ENCODE measurements at places on chromosomes 16 and 17.

DNA sequence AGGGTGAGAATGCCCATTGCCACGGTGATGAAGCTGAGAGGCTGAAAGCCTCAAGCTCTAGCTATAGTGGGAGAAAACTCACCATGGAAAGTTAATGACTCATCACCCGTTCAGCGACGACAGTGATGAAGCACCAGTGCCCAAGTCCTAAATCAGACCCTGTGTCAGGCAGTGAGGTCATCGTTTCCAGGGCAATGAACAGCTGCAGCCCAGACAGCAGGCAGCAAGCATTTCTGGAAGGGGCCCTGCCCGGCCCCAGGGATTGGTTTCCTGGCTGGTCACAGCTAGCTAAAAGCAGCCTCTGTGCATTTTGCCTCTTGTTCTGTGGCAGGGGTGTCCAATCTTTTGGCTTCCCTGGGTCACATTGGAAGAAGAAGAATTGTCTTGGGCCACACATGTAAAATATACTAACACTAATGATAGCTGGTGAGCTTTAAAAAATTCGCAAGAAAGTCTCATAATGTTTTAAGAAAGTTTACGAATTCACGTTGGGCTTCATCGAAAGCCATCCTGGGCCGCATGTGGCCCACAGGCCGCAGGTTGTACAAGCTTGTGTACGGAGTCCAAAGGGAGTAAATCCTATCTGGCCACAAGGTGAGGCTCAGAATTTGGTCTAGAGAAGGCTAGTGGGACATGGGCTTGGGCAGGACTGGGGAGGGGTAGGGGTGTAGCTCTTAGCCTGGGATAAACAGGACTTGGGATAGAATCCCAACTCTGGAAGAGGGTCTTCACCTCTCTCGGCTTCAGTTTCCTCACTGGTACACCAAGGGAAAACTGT lies 40.6 kb downstream of the MIS12 start:
- DNase-seq, result peak; percentile 95

DNA sequence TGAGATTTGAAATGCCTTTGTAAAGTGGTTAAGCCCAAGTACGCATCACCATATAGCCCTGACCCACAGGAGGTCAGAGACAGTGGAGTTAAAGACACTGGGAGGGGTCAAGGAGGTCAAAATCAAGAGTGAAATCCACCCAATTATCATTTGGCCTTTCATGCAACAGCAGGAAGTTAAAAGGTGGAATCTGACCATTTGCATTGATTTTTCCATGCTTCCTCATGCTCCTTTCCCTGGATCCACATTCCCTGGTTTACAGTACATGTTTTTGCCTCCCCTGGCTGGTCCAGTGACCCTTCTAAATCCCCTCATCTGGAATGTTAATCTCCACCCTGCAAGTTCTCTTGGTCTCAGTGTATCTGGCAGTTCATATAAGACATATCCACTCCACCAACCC lies 36.6 kb upstream of the TOM1L1 start:
- DNase-seq, result no peak

DNA sequence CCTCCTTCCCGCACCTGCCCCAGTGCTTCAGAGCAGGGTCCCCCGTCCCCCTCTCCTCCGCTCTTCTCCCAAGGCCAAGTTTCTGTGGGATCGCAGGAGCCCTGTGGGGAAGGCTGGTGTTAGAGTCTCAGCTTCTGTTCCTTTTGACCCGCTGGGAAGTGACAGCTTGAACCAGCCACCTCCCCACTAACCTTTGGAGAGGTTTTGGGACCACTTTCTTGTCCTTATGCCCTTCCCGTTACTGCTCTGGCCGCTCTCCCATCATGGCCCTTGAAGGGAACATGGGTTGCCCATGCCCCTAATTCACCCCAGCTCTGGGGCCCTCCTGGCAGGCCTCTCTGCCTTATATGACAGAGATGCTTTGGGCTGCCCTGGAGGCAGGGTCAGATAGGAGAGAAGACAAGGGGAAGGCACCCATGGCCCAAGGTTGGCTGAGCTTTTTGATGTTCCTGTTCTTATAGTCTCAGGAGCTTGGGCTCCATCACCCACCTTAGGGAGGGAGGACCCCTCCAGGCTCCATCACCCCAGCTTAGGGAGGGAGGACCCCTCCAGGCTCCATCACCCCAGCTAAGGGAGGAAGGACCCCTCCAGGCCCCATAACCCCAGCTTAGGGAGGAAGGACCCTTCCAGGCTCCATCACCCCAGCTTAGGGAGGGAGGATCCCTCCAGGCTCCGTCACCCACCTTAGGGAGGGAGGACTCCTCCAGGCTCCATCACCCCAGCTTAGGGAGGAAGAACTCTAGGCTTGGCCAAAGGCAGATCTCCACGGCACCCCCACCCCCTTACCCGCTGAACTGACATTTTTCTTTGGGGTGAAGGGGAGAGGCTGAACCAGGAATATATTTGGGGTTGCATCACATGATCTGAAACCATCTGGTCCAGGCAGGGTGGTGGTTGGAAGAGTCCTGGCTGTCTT lies 45.0 kb downstream of the NT5M start:
- DNase-seq, result no peak

DNA sequence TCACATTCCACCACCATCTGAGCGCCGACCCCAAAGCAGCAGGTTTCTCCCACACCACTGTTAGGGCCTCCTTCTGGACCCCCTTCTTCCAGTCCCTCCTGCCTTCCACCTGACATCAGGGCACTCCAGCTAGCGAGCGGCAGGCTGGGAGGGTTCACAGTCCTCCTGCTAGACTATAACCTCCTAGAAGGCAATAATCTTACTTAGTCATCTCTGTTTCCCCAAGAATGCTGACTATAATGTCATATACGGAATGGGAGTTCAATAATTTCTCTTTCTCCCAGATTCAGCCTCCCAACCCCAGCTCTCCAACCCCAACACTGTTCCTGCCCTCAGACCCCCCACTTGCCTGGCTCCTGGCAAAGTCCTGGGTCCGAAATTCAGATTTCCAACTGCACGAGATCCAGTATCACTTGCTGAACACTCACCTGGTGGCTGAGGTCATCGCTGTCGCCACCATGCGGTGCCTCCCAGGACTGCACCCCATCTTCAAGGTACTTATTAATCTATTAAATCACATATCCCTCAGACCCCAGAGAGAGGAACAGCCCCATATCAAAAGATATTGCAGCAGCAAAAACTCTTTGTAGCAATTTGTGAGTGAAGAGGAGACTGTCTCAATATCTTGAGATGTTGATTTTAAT lies 5.6 kb downstream of the ALOX12 start:
- peak; percentile 41 for DNase-seq

DNA sequence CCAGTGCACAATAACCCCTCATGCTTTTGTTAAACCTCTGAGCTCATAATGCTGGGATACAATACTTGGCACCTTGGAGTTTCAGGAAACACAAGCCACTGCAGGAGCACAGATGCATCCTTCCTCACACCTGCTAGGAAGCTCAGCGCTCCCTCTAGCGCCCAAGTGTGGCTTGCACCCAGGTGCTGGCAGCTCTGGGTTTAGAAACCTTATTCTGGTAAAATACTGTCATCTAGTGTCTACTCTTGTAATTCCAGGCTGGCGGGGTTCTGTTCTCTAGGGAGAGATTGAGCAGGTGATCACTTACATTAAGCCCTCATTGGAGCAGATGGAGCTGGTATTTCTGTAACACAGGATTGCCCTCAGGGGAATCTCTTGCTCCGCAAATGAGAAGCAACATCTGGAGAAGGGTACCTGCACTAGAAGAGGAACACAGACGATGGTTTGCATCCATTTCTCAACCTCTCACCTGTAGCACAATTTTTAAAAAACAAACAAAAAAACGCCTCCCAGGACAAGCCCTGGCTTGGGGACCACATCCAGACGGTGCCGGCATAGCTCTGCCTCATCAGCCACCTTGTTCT lies 1.5 kb downstream of the CCL1 start:
- DNase-seq, result peak; percentile 92

- DNase-seq, result no peak
Observed at GRCh38 chr16:19366391-19366790, 51.3 kb upstream of the TMC5 start.

- DNase-seq, result no peak
Observed at GRCh38 chr16:10765772-10766171, 22.1 kb downstream of the NUBP1 start.

GRCh38 chr17:1639549-1640180 lies 5.9 kb downstream of the SCARF1 start:
- no peak for DNase-seq

GRCh38 chr17:70370816-70371215 lies 201.5 kb downstream of the KCNJ2 start:
- no peak for DNase-seq

DNA sequence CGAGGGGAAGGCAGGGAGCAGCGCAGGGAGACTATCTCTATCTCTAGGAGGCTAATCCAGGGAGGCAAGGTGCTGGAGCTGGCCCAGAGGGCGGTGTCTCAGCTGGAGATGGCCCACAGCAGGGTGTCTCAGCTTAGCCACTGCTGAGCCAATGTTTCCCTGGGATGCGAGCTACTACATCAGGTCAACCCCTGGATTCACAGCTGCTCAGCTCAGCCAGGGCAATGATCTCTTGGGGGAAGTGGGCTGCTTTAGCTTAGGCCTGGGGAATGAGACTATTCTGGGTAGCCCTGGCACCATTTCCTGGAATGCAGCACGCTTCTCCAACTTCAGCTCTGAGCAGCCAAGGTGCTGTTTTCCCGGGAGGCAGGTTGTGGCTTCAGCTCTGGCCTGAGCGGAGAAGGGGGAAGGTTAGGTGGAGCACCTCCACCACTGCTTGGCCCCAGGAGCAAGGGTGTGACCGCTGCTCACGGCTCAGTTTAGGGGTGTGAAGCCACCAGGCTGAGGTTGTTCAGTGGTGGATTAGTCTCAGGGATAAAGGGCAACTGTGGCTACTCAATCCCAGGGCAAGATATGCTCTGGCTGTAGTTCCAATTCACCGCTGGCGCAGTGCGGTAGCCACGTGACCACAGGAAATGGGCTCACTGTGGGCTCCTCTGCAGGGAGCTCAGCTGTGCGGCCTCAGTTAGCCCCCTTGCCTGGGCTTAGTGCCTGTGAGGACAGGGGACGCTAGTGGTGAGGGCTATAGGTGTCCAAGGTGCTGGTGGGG lies 5.2 kb upstream of the PRSS21 start:
- no peak for DNase-seq

- DNase-seq, result no peak
Observed at GRCh38 chr17:46878055-46878454, 26.7 kb downstream of the WNT9B start.

- DNase-seq, result peak; percentile 64
Observed at GRCh38 chr17:47288531-47289116, 35.0 kb downstream of the ITGB3 start.

DNA sequence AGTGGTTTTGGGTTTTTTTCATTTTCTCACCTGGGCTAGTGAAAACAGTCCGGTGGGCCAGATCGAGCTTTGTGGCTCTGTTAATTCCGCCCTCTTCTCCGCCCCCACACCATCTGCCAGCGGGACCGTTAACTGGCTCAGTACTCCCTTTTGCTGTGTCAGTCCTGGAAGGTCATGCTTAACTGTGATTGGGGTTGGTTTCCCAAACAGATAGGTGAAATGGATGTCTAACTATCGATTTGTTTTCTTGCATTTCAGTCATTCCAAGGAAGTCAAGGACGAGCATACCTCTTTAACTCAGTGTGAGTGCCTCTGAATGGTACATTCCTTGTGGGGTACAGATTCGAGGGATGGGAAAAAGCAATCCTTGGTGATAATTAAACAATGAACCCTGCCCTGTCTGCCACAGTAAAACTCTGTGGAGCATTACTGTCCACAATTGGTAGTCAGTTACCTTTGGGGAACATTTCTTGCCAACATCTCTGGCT lies 56.7 kb downstream of the YPEL2 start:
- DNase-seq, result no peak

GRCh38 chr17:59093702-59094231 lies 12.9 kb downstream of the TRIM37 start:
- peak; percentile 98 for DNase-seq

DNA sequence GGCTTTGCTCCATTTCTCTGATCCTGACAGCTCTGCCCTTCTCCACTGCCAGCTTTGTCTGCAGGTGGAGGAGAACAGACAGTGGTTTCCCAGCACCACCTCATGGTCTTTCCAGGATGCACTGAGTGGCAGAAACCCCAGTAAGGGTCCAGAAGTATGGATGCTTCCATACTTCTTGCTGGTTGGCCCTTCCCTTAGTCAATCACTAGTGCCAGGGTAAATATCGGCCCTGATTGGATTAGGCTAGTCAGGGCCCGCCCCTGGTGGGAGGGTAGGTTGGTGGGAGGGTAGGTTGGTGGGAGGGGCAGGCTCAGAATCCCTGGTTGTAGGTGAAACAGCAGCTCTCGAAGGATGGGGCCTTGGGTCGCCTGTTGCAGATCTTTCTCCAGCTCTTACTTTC lies 10.2 kb downstream of the RNF213 start:
- peak; percentile 22 for DNase-seq

GRCh38 chr17:1156864-1157263 lies 22.9 kb downstream of the ABR start:
- no peak for DNase-seq

DNA sequence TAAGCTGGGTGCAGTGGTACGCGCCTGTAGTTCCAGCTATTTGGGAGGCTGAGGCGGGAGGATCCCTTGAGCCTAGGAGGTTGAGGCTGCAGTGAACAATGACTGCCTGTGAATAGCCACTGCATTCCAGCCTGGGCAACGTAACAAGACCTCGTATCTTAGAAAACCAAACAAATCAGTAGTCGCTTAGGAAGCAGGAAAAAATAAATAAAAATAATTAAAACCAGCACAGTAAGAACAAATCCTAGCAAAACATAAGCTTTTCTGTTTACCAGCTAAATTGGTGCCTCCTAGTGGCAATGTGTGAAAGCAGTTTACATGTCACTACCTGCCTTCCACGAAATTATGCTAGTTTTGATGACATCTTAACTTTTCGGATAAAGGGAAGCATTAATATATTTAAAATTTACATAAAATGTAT lies 1.3 kb downstream of the ARMC5 start:
- peak; percentile 73 for DNase-seq

- DNase-seq, result peak; percentile 40
Observed at GRCh38 chr17:80220054-80220735, at the start of the genes SGSH and SLC26A11. Gene SGSH (minus strand): TSS chr17:80220333. CDS start chr17:80220313, 20 bp downstream. Gene SLC26A11 (plus strand): TSS chr17:80220427. CDS start chr17:80221561, 1,134 bp downstream.

- peak; percentile 95 for DNase-seq
Observed at GRCh38 chr17:915538-916201, 63.9 kb downstream of the NXN start.

- no peak for DNase-seq
Observed at GRCh38 chr17:58541249-58541648, 26.8 kb upstream of the MTMR4 start.

DNA sequence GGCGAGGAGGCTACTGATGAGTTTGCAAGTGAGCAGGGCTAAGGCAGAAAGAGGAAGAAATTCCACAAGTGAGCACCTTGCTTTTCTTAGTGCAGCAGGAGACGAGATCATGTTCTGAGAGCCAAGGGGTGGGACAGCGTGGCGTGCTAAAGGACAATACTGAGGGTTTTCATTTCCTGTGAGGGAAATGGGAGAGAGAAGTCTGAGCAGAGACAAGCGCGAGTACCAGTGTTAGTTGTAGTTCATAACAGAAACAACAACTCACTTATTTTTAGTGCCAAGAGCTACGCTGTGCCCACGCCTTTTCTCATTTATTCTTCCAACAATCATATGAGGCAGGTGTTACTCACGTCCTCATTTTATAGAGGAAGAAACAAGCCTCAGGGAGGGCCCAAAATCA lies 2.3 kb downstream of the SPACA3 start:
- DNase-seq, result no peak

GRCh38 chr16:4556112-4556511 lies at the start of gene C16orf96:
Gene C16orf96 (plus strand): TSS chr16:4556340. CDS start chr16:4556490, 150 bp downstream.
- DNase-seq, result peak; percentile 18

- no peak for DNase-seq
Observed at GRCh38 chr16:17128791-17129190, 342.0 kb downstream of the XYLT1 start.

All from fibroblast of the aortic adventitia (primary cell).